ENCODE measurements at places on chromosomes 7 and 10. TPM values are rescaled to one million over a fixed set of nuclear protein-coding genes. Genes with fewer than 3 reads are reported as not detected.

The MAT1A gene
- total RNA-seq: not detected

The ZYX gene
- total RNA-seq: 25.7 TPM

The SLC18A3 gene
- under 0.01 TPM for total RNA-seq

The TET1 gene
- 1.4 TPM for total RNA-seq

Measured in smooth muscle cell of the coronary artery (primary cell).